Activated CD4-positive, alpha-beta T cell treated with anti-CD3 and anti-CD28 coated beads for 1 hour (primary cell): ENCODE measurements at places on chromosomes 2 and 18.

DNA sequence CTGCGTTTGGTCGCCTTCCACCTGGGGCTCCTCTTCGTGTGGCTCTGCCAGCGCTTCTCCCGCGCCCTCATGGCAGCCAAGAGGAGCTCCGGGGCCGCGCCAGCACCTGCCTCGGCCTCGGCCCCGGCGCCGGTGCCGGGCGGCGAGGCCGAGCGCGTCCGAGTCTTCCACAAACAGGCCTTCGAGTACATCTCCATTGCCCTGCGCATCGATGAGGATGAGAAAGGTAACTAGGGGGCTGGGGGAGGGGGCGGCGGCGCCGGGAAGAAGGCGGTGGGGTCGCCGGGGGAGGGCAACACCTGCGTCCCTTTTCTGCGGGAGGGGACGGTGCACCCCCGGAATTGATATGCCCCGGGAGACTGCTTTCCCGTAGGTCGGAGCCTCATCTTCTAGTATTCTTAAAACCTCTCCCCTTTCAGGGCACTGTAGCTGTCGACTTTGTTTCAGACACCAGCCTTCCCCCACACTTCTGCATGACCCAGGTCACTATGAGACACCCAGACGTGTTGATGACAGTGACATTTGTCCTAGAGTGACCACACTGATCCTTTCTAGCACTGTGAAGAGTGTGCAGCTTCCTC is 755 bp downstream of the SPAST start:
- peak; percentile 9 for DNase-seq

DNA sequence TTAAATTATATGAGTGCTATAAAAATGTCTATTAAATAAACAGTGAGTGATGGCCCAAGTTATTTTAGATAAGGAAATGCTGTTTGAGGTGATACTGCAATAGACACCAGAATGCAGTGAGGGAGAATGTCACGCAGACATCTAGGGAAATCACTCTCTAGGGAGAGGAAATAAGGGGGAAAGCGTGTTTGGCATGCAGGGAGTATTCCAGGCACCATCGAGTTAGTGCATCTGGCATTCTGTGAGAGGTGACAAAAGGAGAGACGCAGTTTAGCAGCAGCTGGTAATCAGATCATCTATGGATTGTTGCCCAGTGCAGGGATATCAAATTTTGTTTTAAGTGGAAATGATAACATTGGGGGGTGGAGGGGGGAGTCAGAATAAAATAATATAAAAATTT is 175.4 kb upstream of the NETO1 start:
- DNase-seq, result no peak

DNA sequence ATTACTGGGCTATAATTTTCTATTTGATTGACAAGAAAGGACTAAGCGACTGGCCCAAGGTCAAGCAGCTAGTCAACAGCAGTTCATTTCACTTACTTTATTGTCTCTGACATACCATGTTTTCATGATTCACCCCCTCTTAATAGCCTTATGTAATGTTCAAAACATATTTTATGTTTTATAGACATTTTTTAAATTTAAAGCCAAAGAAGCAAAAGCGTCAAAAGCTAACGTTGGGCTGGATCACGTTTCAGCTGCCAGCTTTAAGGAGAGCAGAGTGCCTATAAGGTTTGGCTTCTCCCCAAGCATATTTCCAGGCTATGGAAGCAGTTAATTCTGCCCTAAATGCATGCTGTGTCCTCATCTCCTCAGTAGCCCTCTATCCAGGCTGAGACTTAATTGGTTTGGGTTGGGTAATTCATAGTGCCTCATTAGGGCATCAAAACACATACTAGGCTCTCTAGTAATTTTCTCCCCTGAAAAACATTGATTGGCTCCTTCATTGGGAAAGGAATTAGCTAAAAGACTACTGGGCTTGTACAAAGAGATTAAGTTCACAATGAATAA is 94.8 kb upstream of the CREB1 start:
- DNase-seq, result no peak

GRCh38 chr18:38244480-38244879 is 678.9 kb upstream of the CELF4 start:
- no peak for DNase-seq

GRCh38 chr2:239920693-239921365 is 104.3 kb downstream of the NDUFA10 start:
- no peak for DNase-seq

- no peak for DNase-seq
Measured at GRCh38 chr2:179195141-179195540, 69.5 kb downstream of the SESTD1 start.

DNA sequence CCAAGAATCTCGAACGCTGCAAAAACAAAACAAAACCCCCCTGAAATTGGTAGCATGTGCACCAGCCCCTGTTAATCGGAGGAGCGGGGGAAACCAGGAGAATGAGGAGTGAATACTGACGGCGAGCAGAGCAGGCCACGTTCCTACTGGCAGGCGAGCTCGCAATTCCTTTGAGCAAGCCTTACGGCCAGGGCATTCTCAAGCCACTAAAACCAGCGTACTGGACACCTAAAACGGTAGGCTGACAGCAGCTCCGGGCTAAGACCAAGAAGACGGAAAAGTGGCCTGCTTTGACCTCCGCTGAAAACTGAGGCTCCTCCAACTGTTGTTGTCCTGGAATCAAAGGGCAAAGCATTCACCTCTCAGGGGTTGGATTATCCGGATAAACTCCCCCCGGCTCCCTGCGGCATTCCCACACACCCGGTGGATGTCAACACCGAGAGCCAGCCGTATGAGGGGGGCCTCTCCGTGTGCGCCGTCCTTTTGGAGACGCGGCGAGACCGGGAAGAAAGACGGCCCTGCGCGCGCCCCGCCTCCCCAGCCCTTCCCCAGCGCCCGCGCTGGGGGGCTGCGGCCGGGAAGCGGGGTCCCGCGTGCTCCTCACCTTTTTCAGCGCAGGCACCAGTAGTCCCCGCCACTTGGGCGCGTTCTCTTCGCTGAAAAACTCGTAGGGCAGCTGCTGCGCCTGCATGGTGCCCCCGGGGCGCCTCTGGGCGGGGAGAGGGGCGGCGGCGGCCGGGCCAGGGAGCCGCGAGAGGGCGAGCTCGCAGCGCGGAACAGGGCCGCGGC is 925 bp downstream of the SOS1 start:
- peak; percentile 54 for DNase-seq
